Transverse colon (tissue), 4 donors: ENCODE measurements at places on chromosomes 4 and X.

DNA sequence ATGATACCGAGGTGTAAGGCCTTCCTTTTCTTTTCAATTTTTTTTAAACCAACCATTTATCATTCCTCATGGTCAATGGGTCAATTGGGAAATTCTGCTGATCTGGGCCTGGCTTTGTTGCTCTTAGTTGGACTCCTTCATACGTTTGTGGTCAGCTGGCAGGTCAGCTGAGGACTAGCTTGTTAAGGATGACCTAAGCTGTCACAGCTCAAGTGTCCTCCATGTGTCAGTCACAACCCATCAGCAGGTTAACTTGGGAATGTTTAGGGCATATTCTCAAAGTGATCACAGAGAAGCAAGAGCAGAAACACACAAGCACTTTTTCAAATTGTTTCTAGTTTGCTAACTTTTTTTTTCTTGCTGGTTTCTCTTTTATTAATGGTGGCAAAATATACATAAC lies 117.4 kb upstream of the MAB21L2 start:
- no peak for DNase-seq

GRCh38 chr4:85793233-85793585 lies 318.3 kb downstream of the ARHGAP24 start:
- no peak for DNase-seq

DNA sequence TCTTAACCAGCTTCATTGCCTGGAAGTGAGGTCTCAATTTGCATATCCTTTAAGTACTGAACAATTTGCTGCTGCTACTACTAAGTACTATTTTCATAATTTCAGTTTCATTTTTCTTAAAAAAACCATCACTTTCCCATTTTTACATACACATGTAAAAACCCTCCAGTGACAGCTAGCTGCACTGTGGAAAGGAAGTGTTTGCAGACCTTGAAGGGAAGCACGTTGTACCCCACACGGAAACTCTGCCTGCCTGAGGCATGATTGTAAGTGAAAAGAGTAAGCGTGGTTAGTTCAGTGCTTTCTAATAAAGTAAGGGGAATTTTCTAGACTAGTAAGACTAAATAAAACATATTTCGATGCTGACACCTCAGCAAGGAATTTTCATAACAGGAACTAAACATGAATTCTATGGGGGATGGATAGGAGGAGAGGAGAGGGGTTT lies 103.6 kb downstream of the RAPGEF2 start:
- no peak for DNase-seq

- no peak for DNase-seq
These were observed 151.9 kb upstream of the RPS6KA3 start for GRCh38 chrX:20418379-20419150.

DNA sequence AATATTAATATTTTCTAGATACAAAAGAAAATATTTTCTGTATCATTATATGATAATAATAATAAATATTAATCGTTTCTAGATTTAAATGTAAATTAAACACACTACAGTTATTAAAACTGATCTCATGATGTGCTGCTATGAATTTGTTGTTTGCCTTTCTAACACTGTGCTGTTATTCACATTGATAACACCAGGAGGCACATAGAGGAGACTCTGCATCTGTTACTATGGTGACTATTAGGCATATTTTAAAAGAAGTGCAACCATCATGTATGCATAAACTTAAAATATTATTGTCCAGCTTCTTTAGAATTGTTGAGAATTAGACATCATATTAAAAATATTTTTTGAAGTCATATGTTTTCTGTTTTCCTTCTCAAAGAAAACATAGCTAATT lies 11.8 kb upstream of the PDGFC start:
- no peak for DNase-seq

GRCh38 chr4:54118850-54119589 lies 19.1 kb downstream of the GSX2 start:
- DNase-seq, result no peak
